GF-D8 (cell line): ENCODE measurements at places on chromosomes 12 and 14.

DNA sequence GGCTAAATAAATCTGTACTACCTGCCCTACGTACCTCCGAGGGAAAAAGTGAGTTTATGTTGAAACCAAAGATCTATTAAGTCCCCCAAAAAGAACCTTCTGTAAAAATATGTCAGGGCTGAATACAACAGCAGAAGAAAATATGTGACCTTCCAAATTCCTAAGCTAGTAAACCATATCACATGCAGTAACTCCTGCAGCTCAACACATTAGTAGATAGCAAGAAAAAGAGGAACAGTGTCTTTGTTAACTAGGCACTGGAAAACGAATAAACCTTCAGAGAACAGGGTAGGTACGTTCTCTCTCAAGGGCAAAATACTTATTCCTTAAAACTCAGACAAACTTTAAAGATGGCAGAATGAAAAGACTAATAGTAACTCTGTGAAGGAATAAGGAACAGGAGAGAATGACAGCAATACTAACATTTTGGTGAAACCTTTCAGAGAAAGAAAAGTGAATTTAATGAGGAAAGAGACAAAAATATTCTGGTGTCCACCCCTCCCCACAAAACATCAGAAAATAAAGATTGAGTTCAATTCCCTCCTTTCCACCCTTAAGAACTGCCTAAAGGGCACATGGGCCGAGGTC, 18.0 kb downstream of the CBX5 start:
- DNase-seq: peak; percentile 16

- peak; percentile 3 for DNase-seq
These were observed 823 bp downstream of the ATG2B start for GRCh38 chr14:96362071-96362964.

GRCh38 chr14:75138492-75138891, 11.6 kb upstream of the NEK9 start:
- peak; percentile 18 for DNase-seq

- no peak for DNase-seq
These were observed 335.8 kb upstream of the E2F7 start for GRCh38 chr12:77401064-77401769.

- no peak for DNase-seq
These were observed at the start of gene CCDC177 for GRCh38 chr14:69574263-69574953. CCDC177 (minus strand) TSS chr14:69574871; CDS start chr14:69573622, 1,249 bp downstream.
